Foreskin keratinocyte (primary cell): ENCODE measurements at places on chromosomes 16 and 17. TPM values are rescaled to one million over a fixed set of nuclear protein-coding genes. Genes with fewer than 3 reads are reported as not detected.
A peak's percentile ranks its signal among the peaks of the same experiment; 100 is the strongest.

DNA sequence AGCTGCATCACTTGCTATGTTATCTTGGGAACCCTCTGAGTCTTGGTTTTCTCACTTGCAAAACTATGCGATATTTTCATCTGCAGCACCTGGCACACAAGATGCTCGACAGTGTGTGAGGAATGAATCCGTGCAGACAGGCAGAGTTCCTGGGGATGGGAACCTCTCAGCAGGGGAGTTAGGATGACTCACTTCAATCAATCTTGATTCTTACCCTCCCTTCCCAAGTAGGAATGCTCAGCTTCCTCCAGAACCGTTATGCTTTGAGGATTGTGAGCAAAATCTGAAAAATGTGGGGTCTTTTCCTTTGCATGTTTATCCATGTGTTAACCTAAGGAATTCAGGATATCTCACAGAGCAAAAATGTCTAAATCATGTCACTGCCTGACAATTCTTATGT lies 68.9 kb upstream of the HNF1B start:
- DNase-seq: peak; percentile 94

KRT23 gene
- 0.71 and 1.1 TPM in 2 replicates for total RNA-seq

DNA sequence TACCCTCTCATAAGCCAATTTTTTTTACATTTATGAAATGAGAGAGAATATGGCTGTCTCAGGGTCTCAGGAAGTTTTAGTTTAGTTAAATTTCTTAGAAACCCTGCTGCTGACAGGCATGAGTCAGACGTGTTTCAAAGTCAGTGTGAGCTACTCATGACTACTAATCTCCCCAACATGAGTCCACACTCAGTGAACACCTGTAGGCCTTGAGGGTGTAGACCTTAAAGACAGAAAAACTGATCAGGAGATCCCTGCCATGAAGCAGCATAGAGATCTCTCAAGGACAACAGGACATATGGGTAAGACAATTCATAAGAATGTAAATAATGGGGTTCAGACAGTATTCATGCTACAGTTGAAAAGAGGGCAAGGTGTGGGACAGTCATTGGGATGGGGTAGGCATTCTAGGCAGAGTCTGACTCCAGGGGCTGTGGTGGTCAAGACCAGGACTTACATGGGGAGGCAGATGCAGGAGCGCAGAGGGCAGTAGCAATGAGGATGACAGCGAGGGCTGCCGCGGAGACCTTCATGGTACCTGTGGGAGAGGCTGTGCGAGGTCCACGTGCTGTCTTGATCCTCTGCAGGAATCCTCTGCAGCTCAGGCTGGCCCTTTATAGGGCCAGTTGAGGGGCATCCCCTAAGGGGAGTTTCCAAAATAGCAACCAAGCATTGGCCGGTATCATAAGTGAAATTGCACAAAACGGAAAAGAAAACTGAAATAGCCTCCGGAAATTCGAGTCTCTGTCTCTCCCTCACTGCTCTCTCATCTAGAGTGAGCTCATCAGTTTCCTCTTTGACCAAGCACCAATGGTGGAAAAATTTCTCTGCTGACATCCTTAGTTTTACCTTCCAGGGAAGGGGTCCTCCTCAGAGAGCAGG lies at the start of gene CCL5:
TSS of gene CCL5 (minus strand) at position 588 of the 882 bp plus-strand sequence.
- peak; percentile 42 for DNase-seq

PRSS27 gene
- total RNA-seq: 0.21 and 0.31 TPM in 2 replicates

- no peak for DNase-seq
Measured at GRCh38 chr17:8965394-8966168, at the start of gene PIK3R5. PIK3R5 (minus strand) TSS chr17:8965707; CDS start chr17:8911494, 54,213 bp downstream.

DNA sequence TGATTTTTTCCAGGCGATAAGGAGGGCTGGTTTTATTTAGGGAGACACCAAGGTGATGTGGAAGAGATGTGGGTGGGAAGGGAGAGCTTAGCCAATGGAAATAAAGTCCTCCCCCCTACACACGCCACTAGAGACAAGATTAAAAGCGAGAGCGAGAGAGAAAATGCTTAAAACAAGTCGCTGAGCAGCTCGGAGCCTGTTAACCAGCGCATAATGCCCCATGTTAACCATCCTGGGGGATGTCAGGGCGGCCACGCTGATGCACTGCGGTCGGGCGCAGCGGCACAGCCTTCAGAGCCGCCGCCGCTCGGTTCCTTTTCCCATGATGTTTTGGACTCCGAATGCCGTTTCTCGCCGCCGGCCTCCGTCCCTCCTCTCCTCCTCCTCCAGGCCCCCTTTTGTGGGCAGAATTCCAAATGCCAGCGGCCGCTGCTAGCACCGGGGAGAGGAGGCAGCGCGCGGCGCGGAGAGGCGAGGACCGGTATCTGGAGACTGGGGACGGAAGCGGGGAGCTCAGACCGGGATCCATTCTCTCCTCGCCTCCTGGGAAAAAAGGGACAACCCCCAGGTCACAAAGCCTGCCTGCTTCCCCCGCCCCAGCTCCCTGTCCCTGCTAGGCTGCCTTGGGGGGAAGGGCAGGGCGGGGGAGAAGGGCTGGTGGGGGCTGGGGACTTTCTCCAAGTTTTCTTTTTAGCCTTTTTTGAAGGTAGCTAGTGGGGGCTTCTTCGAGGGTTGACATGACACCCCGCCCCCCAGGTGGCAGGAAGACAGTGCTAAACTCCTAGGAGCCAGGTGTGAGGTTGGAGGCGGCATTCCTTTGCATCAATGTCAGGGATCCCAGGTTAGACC lies 98.1 kb upstream of the CCL2 start:
- no peak for DNase-seq

GRCh38 chr17:45784293-45784740 lies at the start of gene CRHR1:
CRHR1 (plus strand) TSS chr17:45784320; CDS start chr17:45784545, 225 bp downstream.
- no peak for DNase-seq

KCNH6 gene
- not detected in 2 replicates for total RNA-seq

DNA sequence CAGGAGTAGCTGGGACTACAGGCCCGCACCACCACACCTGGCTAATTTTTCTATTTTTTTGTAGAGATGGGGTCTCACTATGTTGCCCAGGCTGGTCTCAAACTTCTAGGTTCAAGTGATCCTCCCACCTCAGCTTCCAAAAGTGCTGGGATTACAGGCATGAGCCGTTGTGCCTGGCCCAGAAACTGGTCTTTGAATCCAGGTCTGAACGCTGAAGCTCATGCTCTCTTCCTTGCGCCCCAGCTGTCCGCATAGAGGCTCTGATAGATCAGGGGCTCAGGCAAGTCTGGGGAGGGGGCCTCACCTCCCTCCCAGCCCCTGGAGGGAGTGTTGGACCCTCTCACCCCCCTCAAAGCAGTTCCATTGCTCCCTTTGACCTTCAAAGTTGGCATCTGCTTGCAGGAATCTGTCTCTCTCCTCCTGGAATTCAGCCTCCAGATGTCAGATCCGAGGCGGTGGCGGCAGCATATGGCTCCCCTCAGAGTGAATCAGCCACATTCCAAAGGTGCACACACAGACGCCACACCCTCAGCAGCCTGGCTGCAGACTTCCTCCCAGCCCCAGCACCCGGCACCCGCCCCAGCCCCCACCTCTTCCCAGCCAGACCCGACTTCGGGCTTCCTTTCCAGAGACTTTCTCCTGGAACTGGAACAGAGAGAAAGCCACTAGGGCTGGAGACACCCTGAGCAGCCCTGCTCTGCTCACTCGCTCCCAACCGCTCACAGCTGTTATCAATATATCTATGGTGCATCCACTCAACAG lies 16.9 kb upstream of the GLIS2 start:
- peak; percentile 95 for DNase-seq

DNA sequence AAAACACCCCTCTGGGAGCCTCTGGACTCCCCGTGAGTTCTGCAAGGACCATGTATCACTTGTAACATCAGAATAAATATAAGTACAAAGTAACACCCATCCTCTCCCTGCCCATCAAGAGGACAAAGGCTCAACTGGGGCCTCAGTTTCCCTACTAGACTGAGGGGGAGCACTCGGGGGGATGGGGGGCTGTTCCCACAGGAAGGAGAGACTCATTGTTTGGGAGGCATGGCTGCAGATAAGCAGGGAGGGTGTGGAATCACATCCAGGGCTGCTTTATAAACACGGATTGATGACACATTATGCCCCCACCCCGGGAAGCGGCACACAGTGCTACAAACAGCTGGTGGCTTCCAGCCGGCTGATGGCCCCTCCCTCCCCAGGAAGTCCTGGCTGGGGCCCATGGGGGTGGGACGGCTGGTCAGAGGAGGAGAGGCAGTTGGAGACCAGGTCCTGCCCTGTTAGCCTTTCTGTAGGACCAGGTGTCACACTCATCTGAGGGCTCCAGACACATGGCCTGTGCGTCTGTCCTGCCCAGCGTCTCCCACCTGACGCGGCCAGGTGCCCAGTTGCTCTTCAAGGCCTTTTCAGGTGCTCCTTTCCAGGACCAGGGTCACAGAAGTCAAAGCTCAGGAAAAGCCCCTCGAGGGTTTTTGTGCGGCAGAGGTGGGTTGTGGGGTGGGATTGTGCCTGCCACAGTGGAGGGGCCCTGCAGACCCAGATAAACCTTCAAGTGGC lies 1.3 kb upstream of the MPG start:
- peak; percentile 40 for DNase-seq

CDK5RAP3 gene
- total RNA-seq: 75.7 and 83.6 TPM in 2 replicates

- no peak for DNase-seq
Measured at GRCh38 chr17:17494499-17494869, 1.7 kb downstream of the RASD1 start.

DNA sequence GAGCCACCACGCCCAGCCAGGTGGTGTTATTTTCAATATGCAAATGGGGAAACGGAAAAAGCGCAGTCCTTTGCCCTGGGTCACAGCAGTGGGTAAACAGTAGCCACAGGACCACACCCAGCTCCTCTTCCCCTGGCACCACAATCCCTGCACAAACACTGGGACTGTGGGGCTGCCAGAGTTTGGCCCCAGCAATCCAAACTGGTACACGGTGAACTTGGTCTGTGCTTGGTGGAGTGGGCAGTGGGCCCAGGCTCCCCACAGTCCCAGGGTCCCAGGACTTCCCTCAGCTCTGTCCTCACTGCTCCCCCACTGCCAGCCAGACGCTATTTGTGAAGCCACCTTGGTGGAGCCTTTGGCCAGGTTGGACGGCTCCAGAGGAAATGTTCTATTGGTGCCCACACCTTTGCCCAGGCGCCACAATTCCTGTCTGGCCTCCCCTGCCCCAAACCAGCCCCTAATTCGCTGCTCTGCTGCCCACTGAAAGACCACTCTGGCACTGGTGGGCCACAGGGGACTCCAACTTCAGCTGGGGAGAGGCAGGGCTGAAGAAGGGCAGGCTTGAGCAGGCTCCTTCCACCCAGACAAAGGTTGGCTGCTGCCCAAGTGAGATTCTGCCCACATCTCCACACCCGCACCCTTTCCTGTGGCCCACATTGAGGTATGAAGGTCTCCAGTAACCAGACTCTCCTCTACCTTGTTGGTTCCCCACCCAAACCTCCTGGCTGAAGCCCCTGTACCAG lies 2.1 kb downstream of the CHAD start:
- DNase-seq: no peak

TRPV3 gene
- 7.7 and 14.8 TPM in 2 replicates for total RNA-seq

DNA sequence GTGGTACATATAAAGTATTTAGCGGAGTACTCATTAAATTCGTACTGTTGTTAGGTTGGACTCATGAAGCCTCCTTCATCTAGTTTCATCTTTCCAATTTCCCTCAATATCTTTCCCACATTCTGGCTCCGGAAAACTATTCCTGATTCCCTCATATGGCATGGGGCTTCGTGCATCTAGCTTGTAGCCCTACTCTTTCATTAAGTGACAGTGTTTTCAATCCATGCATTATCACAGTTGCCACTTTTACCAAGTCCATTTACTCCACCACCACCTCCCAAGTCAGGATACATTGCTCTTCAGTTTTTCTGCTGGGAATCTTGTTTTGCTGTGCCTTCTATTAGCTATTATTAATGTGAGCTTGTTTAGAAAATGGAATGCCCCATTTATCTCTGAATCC lies 1032.1 kb upstream of the RBFOX1 start:
- no peak for DNase-seq

DNA sequence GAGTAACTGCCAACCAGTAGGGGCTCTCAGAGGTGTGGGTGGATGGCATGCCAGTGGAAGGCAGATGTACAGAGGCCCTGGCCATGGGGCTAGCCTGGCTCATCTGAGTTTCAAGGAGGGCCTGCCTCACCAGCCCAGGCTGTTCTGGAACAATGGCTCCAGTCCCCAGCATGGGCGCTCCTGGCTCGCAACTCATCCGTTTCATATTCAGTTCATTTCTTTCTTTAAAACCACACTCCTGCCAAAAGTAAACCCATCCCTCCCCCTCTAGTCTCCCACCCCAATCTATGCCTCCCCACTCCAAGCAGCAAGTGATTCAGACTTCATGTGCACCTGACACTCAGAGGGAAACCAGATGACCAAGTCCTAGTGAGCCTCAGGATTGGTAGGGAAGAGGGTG lies 2.4 kb downstream of the CCL13 start:
- no peak for DNase-seq

GRCh38 chr17:15944759-15945526 lies at the start of gene ADORA2B:
ADORA2B (plus strand) TSS chr17:15945130; CDS start chr17:15945249, 119 bp downstream.
- DNase-seq: peak; percentile 57
